ENCODE measurements at places on chromosomes 5 and 9.

DNA sequence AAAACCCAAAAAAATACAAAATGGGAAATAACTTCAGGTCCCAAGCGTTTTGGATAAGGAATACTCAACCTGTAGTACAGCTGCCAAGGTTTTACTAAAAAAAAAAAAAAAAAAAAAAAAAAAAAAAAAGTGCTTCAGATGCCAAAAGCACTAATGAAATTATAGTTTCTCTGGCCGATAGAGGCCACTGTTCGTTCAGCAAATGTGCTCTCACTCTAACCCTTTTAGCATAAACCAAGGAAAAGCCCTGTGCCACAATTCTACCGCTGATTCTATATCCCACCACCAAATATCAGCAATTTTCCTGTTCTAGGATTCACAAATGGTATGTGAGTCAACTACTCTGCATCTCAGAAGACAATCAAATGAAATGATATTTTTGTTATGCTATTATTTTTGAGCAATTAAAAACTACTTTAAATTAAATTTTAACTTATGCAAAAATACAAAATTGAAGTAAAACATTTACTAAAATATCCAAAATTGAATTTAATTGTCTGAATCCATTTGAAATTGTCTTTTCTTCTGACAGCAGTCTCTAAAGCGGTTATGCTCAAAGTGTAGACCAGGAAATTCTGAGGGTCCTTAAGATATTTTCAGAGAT, 79.8 kb downstream of the RICTOR start:
- DNase-seq, result no peak

- no peak for DNase-seq
Observed at GRCh38 chr9:115733318-115734110, 420.1 kb upstream of the PAPPA start.

DNA sequence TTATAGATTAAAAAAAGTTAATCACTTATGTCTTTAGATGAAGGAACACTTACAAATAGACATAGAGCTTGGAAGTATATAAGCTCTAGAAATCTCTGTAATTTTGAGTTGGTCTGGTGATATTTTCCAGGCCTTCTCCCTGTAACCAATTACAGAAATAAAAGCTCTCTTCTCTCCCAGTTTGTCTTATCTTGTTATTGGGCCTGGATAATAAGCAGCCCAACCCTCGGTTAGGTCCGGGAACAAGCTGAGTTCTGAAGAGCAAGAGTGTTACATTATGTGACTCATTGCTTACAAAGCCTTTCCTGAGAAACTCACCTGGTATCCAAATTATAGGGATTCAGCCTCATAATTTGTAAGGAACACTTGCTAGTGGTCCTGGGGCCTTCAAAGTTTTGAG, 1146.2 kb downstream of the CDH9 start:
- no peak for DNase-seq

DNA sequence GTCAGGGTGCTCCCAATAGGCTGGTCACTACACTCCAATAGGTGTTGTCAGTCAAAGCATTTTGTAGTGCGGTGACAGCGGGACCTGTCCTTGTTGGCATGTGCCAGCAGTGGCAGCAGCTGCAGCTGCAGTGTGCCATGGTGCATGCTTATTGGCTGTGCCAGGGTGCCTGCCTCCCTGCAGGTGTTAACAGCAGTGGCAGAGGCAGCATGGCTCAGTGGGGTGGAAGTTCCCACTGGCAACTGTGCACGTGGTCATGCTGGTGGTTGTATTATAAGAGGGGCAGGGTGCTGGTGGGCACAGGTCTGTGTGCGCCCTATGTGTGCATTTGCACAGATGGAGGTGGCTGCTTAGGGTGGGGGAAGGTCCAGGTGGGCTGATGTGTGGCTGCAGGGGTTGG, 133.7 kb upstream of the EDIL3 start:
- no peak for DNase-seq

DNA sequence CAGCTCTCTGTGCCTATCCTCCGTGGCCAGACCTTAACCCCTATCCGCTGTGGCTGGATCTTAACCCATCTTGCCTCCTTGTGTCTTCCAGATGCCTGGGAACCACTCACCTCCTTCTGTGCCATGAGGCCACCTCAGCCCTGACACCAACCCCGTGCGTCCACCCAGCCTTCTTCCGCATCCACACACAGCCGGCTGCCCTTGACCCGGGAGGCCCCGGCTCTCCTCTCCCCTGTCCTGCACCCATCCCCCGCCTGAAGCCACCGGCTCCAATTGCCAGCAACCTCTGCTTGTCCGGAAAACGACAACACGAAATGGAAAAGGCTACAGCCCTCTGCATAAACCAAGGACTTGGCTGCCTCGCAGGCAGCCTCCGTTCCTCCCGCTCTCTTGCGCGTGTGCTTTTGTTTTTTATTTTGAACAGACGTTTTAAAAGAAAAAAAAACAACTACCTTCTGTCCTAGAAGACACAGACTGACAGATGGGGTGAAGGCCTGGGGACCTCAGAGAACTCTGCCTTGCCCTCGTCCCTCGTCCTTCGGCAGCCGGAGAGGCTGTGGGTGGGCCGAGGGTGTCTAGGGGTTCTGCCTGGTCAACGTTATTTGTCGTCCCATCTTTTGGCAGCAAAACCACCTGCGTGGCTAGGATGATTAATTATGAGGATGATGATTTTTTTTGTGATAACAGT, 32.5 kb upstream of the HMCN2 start:
- DNase-seq, result no peak

DNA sequence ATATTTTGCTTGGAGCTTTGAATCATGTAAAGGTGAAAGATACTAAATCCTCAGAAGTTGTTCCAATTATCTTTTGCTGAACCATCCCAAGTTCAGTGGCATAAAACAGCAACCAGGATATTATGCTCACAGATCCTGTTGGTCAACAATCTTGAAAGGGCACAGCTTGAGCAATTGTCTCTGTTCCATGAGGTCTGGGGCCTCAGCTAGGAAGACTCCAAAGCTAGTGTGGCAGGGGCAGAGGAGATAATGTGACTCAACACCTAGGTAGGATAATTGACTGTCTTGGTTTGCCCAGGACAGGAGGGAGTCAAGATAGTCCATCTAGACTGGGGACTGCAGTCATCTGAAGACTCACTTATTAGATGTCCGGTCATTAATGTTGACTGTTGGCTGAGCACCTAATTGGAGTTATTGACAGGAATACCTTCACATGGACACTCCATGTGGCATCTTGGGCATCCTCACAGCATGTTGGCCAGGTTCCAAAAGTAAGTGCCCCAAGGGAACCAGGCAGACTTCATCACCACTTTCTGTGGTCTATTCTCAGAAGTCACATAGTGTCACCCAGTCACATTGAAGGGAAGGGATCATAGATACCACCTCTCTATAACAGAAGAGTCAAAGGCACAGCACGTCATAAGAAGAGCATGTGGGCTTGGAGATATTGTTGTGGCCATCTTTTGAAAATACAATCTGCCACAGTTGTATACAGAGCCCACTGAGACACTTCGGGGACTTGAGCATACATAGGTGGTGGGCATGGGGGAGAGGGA, 88.4 kb upstream of the GPBP1 start:
- DNase-seq, result no peak

DNA sequence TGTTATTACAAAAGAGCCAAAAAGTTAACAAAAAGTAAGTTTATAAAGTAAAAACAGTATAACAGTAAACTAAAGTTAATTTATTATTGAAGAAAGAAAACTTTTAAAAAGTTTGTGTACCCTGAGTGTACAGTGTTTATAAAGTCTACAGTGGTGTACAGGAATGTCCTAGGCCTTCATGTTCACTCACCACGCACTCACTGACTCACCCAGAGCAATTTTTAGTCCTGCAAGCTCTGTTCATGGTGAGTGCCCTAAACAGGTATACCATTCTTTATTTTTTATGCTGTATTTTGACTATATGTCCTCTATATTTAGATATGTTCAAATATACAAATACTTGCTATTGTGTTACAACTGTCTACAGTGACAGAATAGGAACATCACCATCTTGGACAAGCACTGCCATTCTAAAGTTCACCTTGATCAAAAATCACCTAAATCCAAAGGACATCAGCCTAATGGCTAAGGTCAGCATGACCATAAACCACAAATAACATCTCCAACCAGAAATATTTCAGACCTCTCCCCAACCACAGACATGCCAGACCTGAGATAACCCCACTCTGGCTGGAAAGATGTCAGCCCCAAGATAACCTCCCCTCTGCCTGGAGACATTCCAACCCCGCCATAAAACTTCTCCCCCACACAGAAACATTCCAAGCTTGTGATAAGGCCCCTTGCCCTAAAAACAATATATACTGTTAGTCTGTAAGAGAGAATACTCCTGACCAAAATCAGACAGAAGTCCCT, 56.1 kb downstream of the AGXT2 start:
- no peak for DNase-seq

GRCh38 chr5:132010989-132011621, 353 bp downstream of the ACSL6 start:
- DNase-seq, result no peak

DNA sequence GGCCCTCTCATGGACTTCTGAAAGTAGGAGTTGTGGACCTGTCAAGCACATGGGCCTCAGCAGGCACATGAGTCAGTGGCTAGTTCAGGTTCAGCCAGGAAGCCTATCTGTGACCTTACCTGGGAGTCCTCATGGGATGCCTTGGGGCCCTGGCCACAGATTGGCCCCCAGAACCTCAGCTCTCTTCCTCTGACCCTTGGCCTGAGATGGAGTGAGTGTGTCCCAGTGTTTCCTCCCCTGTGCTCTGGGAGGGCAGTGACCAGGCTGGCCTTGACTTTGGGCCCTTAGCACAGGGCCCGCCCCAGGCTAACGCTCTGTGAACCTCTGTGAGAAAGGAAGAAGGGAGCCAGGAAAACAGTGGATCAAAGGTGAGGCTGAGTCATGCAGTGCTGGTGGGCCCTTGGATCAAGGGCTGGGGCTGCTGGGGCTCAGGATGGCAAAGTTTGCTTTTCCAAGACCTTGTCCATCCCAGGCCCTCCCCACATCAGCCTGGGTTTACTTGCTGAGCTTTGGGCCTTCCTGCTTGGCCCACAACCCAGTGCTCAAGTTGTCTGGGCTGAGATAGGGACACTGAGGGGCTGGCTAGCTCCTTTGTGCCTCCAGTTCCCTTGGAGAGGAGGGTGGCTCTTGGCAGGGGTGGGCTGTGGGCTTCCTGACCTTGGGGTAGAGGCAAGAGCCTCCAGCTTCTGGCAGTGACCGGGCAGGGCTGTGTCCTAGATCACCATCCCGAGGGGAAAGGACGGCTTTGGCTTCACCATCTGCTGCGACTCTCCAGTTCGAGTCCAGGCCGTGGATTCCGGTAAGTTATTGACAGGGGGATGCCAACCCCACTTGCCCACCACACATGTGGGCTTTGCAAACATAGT, 41.4 kb downstream of the RGS3 start:
- DNase-seq, result no peak

GRCh38 chr5:52491818-52492217, 295.9 kb upstream of the ITGA1 start:
- DNase-seq, result no peak

- DNase-seq, result no peak
Observed at GRCh38 chr5:115718927-115719326, 93.1 kb upstream of the TMED7 start.

DNA sequence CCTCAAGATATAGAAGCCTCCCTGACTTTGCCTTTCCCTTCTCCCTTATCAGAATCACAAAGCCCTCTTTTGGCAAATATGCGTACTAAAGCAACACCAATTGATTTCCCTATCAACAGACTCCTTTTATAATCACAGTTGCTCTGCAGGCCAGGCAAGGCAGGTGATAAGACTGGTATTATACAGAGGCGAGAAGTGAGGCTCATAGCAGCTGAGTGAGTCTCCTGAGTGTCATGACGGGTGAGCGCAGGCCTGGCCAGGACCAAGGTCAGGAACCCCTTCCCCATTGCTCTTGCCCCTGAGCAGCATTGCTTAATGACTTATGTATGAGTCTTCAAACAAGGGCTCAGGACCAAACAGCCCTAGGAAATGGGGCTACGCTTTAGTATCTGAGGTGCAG, 70.8 kb downstream of the FBXO38 start:
- DNase-seq, result no peak

DNA sequence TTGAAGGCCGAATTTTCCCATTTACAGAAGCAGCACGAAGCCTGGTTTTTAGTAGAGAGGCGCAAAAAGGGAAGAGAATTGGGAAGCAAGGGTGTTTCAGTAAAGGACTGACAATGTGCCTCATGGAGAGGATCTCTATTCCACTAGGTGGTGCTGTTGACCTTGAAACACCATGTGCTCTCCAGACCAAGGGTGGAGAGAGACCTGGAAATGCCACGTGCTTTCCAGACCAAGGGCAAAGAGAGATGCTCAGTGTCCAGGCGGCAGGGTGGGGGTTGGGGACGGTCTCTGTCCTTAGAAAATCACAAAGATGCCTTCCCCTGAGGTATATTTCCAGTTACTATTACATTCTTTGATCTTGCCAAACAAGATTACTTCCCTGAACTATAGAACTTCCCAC, 425.3 kb downstream of the CSNK1G3 start:
- no peak for DNase-seq

- DNase-seq, result no peak
Observed at GRCh38 chr5:177472460-177473442, 683 bp downstream of the DBN1 start.

DNA sequence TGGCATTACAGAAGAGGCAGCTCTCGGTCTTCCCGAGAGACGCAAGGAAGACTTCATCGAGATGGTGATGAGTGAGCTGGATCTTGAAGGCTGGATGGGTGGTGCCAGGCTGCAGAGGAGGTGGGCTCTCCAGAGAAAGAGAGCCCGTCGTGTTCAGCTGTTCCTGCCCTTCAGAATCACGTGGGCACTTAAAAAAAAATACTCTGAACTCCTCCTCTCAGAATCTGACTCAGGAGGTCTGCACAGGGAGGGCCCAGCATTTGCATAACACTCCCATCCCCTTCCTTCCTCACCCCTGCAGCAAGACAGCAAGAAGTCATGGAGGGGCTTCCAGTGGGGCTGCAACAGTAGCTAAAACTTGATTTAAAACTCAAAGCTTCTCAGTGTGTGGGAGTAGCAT, 203.0 kb downstream of the ATPSCKMT start:
- no peak for DNase-seq

GRCh38 chr5:163586531-163586956, 81.1 kb downstream of the MAT2B start:
- DNase-seq, result no peak

GRCh38 chr9:96125624-96126023, 176.4 kb downstream of the HSD17B3 start:
- DNase-seq, result no peak

- DNase-seq, result no peak
Observed at GRCh38 chr9:120438836-120439546, 141.0 kb downstream of the CDK5RAP2 start.

DNA sequence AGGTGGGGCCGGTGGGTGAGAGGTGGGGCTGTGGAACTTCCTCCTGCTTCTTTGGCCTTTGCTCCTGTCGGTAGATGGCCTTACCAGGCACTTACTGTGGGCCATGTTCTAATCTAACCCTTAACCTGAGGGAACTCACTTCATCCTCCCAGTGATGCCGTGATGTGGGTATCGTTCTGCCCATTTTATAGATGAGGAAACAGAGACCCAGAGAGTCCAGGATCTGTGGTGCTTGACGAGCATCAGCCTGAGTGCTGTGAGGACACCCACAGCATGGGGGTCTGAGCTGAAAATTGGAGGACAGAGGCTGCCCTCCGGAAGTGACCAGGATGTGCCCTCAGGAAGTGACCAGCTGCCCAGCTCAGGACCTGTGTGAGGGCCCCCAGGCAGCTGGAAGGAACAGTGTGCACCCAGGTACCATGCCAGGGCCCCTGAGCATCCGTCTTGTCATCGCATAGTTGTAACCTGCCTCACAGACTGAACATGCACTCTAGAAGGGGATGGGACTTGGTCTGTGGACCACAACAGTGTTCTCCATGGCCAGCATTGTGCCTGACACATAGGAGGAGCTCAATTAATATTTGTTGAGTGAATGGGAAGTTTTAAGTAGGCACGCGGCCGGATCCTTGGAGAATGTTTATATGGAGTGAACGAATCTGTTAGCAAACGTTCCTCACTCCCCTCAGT, 8.5 kb downstream of the NEK6 start:
- no peak for DNase-seq

- DNase-seq, result no peak
Observed at GRCh38 chr5:123813937-123814624, 302.1 kb downstream of the CSNK1G3 start.

Measured in activated CD8-positive, alpha-beta memory T cell treated with anti-CD3 and anti-CD28 coated beads for 1 hour (primary cell).